HFFc6 (cell line): ENCODE measurements at places on chromosomes 12 and 14.

GRCh38 chr12:76033081-76034011 is 1.8 kb upstream of the PHLDA1 start:
- DNase-seq = no peak

- DNase-seq = no peak
Observed at GRCh38 chr12:67829896-67830295, 159.4 kb upstream of the IFNG-AS1 start.

DNA sequence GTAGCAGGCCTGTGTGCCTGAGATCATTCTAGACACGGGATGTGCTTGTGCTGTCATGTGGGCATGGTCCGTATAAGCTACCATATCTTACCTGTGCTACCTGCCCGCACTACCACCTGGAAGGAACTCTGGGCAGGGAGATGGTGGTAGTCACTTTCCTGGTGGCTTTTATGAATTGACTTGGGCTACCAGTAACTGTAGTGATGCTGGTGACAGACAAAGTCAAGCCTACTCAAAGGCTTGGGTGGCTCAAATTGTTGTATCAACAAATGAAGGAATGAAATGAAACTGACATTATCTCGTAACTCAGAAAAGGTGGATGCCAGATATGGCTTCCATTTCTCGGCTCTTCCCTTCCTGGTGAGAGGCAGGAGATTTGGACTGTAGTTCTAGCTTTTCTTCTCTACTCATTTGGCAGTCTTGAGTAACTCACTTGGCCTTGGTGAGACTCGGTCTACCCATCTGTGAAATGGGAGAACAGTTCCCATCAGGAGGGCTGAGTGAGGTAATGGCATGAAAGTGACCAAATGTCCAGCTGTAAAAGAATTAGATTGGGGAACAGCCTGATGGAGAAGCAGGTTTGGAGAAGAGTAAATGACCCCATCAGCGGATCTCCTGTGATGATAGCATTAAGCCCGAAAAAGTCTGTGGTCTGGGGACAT is 81.3 kb downstream of the NOS1 start:
- DNase-seq = no peak

DNA sequence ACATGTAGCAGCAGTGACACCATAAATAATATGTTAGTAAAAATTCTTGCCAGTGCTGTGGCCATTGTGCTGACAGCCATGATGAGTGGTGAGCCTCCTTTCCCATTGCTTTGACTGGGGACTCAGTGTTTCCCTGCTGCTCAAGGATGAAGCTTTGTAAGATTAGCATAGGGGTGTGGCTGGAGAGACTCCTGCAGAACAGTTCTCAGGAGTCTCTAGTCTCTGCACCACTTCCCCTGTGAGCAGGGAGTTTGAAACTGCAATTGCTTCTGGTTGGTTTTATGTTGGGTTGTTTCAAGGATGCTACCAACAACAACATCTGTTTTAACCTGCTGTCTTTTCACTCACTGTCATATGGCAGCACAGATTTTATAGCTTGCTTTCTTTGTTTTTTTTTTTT is 41.4 kb downstream of the ZC3H14 start:
- no peak for DNase-seq

DNA sequence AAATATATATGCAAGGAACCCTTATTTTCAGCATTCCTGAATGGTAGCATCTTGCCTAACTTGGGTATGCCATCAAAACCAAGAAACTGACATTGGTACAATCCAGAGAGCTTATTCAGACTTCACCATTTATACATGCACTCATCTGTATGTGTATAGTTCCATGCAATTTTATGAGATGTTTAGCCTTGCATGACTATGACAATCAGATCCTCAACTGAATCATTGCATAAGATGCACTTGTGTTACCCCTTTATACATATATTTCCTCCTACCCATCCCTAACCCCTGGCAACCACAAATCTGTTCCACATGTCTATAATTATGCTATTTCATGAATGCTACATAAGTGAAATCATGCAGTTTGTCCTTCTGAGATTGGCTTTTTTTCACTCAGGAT is 37.0 kb upstream of the PPFIBP1 start:
- peak; percentile 24 for DNase-seq

DNA sequence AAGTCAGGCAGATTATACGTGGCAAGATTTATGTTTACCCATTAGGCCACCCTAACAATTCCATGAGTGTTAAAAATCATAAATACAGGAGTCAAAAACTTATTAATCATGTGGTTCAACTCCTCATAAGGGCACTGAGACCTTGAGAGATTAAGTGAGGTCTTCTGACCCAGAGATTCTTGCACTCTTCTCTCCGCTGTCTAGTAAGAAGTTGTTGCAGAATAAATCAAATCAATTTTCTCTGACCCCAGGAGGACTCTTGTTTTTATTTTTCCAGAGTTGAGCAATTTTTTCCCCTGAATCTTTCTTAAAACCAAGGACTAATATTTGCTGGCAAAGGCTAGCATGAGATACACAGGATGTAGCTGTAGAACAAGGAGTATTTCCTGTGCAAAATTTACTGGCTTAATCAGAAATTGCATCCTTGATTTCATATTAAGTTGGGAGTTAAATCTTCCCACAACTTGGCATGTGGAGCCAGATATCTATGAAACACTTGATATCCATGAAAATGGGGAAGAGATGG is 90.9 kb upstream of the PTHLH start:
- DNase-seq = no peak

DNA sequence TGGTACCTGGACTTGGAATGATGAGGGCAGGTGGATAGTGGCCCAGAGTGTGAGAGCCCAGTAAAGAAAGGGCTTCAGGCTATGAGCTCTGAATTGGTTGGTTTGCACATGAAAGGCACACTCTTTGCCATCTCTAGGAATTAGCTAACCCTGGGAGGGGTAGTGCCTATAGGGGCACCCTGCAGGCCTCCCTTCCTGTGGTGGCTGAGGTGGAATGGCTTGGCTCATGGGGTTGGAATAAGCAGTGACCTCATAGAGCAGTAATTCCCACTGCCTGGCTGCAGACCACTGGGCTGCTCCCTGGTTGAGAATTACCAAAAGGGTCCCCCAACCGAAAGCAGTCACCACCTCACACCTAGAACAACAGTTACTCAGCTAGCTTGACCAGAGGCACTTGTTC is 42.7 kb downstream of the ASCL4 start:
- no peak for DNase-seq

DNA sequence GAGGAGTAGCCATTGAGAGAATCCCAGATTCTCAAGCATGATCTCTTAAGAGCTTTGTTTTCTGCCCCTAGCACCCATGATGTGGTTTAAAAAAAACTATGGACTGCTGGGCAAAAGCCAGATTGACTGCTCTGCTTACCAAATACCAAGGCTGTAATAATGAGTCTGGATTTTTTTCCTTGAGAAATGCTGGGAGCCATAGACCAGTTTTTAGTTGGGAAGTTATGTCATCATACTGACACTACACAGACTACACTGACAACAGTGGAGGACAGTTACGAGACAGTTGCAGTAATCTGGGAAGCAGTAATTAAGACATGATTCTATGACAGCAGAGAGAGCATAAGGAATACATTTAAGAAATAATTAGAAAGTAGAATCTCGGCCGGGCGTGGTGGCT is 35.8 kb downstream of the SPATA7 start:
- DNase-seq = peak; percentile 10

GRCh38 chr12:24760162-24760561 is 188.7 kb downstream of the BCAT1 start:
- no peak for DNase-seq

GRCh38 chr12:41452838-41453407 is 264.8 kb downstream of the PDZRN4 start:
- no peak for DNase-seq

GRCh38 chr14:87133073-87133801 is 859.7 kb downstream of the GALC start:
- no peak for DNase-seq
